ENCODE measurements at places on chromosomes 4 and X.

GRCh38 chrX:53085661-53086229, 3.6 kb downstream of the TSPYL2 start:
- no peak for DNase-seq

DNA sequence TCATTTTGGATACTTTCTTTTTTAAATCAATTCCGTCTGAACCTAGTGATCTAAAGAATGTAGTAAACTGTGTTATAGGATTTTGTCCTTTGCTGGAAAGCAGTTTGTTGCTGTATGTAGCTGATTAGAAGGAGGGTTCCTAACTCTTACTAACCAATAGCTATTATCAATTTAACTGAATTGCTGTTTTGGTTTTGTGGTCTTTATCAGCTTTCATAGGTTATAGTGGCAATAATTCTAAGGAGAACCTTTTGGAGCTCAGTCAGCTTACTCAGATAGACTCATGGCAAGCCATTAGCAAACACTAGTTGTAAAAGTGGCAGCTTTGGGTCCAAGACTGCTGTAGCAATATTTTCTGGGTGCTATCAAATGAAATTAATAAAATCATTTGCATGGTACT, 29.6 kb downstream of the SH3BGRL start:
- DNase-seq = no peak

DNA sequence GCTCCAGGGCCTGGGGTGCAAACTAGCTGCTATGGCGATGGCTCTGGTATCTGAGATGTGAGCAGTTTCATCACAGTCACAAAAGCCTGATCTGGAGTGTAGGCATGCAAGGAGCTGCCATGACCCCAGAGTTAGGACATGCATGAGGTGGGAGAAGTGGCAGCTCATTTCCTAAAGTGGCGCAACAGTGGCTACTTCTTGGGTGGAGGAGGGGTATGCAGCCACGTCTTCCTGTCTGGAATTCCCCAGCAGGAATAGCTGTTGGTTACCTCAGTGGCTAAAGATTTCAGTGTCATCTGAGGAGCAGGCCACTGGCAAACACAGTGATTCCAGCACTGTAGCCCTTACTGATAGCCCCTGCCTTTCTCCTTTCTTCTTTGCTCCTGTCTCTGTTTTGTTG, 1382.5 kb downstream of the C4orf33 start:
- DNase-seq = no peak

- no peak for DNase-seq
These were observed 49.8 kb downstream of the SMIM31 start for GRCh38 chr4:164803702-164804101.

DNA sequence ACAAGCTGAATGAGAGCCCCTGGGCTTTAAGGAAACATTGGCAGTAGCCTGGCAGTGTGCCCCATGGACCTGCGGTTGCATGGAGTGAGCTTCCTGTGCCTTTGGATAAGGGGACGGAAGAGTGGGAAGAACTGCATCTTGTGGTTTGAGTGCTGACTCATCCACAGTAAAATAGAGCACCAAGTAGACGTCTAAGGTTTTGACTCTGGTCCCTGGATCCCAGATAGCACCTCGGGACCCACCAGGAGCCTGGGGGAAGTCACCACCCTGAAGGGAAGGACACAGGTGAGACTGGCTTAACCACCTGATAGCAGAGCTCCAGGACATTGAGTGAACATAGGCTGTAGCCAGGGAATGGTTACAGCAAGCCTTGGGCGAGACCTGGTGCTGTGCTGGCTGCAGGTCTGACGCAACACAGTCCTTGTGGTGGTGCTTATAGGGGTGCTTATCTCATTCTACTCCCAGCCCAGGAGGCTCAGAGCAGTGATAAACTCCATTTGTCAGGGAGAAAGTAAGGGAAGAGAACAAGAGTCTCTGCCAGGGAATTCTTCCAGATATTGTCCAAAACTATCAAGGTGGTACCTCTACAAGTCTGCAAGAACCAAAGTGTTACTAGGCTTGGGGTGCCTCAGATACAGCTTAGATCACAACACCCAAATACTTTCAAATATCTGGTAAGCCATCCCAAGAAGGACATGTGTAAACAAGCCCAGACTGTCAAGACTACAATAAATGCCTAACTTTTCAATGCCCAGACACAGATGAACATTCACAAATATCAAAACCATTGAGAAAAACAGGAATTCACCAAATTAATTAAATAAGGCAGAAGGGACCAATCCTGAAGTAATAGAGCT, 123.6 kb upstream of the TET2 start:
- DNase-seq = no peak

GRCh38 chr4:79526641-79527565, 118.9 kb upstream of the GK2 start:
- DNase-seq = no peak

DNA sequence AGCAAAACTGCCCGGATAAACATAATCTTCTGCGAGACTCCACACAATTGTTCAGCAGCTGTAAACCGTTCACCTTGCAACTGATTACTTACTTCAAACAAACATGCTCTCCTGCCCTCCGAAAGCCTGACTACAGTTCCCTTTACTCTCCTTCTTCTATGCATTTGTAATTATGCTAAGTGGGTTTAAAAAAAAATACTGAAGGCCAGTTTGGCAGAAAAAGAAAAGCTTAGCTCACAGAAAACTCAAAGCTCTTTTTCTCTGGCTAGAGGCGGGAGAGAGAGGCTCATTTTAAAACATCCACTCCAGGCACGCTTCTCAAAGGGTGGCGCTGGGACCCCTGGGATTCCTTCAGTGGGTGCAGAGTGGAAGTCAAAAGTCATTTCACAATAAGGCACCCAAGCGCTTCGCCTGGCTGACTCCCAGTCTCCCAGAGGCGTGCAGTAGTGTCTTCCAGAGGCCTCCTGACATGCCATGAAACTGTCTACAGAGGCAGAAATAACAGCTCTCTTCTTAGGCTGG, 1.9 kb downstream of the DHRSX start:
- no peak for DNase-seq

- no peak for DNase-seq
These were observed 165.3 kb downstream of the FAM13A start for GRCh38 chr4:88891636-88892035.

DNA sequence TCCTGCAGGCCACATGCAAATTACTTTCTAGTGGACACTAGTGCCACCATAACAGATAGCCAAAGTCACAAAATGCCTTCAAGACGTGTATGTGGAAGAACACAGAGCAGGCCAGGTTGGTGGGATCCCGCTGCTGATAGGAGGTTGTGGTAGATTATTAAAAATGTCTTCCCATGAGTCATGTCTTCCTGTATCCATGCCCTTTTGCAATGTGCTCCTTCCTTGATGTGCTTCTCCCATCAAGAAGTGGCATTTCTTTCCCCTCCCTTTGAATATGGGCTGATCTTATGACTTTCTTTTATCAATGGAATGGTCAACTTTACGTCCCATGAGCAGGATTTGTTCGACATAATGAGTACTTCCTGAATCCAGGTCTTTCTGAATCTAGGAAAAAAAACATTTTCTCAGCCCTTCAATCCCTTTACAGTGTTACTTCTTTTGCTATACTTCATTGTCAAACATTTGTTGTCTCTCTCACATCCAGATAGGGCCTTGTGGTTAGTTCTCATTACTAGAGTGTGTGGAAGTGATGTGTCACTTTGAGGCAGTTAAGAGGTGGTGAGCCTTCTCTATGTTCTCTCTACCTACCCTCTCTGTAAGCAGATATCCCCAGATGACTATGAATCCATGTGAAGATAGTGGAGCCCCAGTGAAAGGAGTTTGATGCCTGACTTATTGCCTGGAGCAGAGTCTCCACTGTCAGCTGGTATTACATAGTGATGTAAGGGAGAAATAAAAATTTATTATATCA, 519.2 kb upstream of the DIPK2B start:
- DNase-seq = no peak

DNA sequence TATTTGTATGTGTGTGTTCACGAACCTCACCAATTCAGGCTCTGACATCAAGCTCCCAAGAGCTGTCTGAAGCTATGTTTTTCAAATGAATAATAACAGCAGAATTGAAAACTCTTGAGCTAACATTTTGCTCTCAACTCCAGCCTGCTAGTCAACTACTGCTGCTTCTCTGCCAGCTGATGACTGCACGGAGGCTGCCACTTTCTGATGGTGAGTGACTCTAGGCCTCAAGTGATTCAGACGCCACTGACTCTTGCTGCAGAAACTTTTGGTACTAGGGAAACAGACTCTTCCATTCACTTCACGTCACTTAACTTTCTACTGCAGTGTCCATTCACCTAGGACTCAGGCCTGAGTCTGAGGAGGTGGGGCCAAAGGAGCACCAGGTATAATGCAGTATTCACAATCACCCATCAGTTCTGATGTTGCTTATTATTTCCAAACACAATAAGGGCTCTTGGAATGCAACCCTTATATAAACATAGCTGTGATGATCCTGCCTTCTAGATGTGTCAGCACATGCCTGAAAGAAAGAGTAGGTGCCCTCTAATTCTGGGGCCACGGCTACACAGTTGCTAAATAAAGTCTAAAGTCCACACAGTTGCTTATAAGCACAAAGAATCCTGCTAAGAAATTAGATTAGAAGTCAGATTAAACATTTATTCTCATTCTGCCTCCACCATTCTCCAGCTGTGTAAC, 16.0 kb downstream of the PRDM8 start:
- DNase-seq = no peak

- DNase-seq = no peak
These were observed 386.1 kb downstream of the NLGN4X start for GRCh38 chrX:5842601-5843000.

GRCh38 chr4:128166982-128167381, 105.9 kb downstream of the LARP1B start:
- DNase-seq = no peak

DNA sequence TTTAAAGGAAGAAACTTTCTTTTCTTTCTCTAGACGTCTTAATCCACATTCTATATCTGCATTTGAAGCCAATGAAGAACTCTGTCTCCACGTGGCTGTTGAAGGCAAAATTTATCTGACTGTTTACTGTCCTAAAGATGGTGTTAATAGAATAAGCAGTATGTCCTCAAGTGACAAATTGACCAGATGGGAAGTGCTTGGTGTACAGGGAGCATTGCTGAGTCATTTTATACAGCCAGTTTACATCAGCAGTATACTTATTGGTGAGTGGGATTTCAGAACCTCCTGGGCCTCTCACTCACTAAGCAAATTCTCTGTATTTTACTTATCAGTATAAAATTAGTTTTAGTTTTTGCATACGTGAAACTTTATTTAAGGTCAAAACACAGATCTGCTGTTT, 33.7 kb downstream of the ADAD1 start:
- DNase-seq = no peak

DNA sequence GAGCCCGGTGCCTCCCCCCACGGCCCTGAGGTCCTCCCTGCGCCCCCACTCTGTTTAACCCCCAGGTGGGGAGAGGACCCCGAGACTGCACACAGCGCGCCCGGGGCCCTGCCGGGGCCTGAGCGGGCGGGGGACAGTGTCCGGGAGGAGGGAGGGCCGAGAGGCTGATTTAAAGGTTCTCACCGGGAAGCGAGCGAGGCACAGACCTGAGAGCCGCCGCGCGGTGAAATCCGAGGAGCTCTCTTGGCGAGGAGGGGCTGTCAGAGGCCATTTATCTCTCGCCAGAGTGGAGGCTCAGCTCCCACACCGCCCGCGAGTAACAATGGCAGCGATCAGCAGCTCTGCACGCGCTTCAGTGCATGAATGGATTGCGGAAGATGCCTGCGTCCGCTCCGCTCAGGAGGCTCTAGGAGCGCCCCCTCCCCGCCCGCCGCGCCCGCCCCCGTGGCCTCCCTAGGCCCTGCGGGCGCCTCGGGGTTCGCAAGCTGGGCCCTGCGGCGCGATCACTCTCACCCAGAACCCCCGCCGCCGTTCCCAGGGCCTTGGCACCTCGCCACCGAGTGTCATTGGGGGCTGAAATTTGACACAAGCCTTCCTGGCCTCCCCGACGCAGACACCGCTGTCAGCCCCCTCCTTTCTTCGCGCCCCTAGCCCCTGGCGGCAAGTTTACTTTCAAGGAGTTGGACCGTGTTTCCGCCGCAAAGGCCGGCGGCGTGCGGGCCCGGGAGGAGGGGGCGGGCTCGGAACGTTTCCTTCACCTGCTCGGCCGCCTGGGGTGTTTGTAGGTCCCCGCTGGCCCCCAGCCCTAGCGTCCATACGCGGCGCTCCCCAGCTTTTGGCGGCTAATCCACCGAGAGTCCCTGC, 48.7 kb upstream of the BCOR start:
- DNase-seq = no peak

GRCh38 chr4:17230727-17231126, 281.2 kb downstream of the QDPR start:
- no peak for DNase-seq

GRCh38 chr4:54498661-54499111, 159.1 kb upstream of the KIT start:
- no peak for DNase-seq

DNA sequence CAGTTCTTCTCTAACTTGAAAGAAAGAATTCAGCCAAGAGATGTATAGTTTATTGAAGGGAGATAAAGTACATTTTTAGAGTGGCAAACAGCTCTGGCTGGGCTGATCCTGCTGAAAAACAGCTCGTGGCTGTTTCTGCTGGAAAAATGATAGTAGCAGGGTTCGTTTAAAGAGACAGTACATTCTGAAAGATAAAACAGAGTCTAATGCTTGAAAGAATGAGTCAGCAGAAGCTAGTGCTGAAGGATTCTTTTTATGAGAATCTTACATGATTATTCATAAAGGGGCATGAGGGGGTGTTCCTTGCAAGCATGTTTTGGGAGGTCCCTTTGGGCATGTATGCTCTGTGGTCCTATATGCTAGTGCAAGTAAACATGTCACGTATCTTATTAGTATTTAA, 790.0 kb downstream of the PCDH18 start:
- DNase-seq = no peak

- DNase-seq = no peak
These were observed 2.2 kb downstream of the SRP72 start for GRCh38 chr4:56469489-56470210.

- DNase-seq = no peak
These were observed 460.4 kb upstream of the BOD1L1 start for GRCh38 chr4:14087921-14088320.

GRCh38 chr4:89539797-89540711, 232.5 kb upstream of the GPRIN3 start:
- no peak for DNase-seq

DNA sequence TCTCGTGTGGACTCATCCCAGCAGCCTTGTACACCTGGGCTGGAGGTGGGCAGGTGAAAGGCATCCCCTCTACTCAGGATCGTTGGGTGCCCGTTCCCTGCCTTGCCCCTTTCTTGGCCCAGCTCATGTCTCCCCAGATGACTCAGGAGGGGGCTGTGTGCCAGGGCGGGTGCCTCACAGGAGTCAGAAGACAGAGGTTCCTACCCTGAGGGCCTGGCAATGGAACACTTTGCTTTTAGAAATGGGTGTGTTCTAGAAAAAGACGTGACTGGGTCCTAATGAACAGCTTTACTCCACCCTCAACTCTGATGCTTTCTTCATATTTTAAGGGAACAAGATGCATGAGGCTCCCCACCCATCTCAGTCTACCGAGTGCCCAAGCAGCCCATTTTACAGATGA, 22.5 kb upstream of the TRIM2 start:
- no peak for DNase-seq

- DNase-seq = no peak
These were observed 566.3 kb downstream of the IL15 start for GRCh38 chr4:142202404-142203332.

GRCh38 chr4:54723820-54724219, 66.1 kb downstream of the KIT start:
- no peak for DNase-seq

- DNase-seq = no peak
These were observed 86.9 kb upstream of the COX18 start for GRCh38 chr4:73156394-73156793.

- no peak for DNase-seq
These were observed 204.6 kb upstream of the DIAPH2 start for GRCh38 chrX:96480081-96480480.

GRCh38 chr4:2929469-2929868, 33.7 kb downstream of the NOP14 start:
- DNase-seq = no peak
